ENCODE measurements at places on chromosomes 11 and 22.

- no peak for DNase-seq
Measured at GRCh38 chr11:62143727-62144126, 19.9 kb downstream of the INCENP start.

DNA sequence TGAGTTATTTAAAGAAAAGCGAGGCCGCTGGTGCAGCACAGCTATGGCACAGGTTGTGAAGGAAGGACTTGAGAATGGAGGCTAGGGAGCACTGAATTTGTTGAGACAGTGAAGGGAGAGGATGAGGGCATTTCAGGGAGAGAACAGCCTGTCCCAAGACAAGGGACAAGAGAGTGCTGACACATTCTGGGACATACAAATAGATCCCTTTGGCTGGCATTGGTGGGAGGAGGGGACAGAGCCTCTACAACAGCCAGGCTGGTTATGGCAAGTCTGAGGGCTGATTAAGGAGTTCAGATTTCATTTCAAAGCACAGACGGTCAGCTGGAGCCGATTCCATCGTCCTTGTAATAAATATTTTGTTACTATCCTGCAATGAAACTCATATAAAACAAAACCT lies 1.7 kb upstream of the SLC29A2 start:
- DNase-seq, result no peak

DNA sequence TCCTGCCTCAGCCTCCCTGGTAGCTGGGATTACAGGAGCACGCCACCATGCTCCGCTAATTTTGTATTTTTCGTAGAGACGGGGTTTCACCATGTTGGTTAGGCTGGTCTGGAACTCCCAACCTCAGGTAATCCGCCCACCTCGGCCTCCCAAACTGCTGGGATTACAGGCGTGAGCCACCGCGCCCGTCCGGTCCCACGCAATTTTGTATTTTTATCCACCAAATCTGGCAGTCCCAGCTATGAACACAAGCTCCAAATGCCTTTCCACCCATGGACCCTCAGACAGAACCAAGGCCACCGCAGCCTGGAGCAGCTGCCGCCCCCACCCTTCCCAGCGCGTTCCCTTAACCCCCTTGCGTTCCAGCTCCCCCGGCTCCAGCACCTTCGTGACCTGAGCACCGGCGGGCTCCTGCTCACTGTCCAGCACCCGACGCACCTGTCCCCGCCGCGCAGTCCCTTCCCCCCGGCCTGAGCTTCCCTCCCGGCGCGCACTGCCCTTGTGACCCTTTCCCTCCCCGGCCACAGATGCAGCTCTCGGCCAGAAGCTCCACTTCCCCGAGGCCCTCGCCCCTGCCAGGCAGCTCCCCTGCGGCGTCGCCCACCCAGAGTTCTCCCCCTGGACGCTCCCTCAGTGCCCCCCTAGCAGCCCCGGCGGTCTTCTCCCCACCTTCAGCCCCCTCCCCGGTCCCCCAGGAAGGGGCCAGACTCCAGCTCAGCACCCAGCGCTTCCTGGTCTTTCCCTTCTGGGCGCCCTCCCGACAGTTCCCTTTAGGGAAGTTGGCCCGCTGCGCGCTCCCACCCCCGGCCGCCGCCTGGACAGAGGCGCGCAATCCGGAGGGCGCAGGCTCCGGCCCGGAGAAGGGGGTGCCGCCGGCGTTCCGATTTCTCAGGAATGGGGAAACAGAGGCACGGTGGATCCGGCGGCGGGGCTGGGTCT lies 5.6 kb upstream of the ZBED4 start:
- no peak for DNase-seq

- peak; percentile 85 for DNase-seq
Measured at GRCh38 chr11:69511358-69512055, 30.0 kb downstream of the LINC01488 start.

DNA sequence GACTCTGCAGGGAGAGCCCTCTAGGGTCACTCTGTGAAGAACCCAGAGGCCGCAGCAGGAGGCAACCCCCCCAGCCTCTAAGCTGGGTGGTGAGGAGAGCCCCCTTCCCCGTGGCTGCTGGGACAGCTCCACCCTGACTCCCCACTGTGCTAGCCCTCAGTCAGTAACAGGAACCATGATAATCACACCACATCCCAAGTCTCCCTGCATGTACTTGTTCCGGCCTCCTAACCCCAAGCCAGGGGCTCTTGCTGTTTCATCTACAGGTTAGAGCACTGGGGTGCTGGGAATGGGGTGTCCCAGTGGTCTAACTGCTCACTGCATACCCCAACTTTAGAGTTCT lies 26.9 kb downstream of the ARVCF start:
- DNase-seq, result no peak

- DNase-seq, result peak; percentile 58
Measured at GRCh38 chr22:40070701-40071100, 75.9 kb downstream of the FAM83F start.

- DNase-seq, result peak; percentile 30
Measured at GRCh38 chr11:73520353-73521061, 77.4 kb downstream of the FAM168A start.

DNA sequence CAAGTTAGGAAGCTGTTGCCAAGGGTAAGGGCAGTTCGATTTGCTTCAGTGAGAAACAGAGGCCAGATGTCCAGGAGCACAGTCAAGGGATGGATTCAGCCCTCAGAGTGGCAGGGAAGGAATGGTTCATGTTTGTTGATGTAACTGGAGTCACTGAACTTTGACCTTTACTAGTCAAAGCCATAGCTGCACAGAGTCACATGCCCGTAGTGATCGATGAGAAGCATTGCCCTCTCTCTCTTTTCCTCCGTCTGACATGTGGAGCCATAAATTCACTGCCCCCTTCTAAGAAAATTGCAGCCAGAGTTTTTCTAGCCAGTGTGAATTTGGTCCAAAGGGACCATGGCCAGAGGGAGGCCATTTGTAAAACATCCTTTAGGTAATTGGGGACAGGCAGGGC lies 124.1 kb upstream of the MTNR1B start:
- no peak for DNase-seq

DNA sequence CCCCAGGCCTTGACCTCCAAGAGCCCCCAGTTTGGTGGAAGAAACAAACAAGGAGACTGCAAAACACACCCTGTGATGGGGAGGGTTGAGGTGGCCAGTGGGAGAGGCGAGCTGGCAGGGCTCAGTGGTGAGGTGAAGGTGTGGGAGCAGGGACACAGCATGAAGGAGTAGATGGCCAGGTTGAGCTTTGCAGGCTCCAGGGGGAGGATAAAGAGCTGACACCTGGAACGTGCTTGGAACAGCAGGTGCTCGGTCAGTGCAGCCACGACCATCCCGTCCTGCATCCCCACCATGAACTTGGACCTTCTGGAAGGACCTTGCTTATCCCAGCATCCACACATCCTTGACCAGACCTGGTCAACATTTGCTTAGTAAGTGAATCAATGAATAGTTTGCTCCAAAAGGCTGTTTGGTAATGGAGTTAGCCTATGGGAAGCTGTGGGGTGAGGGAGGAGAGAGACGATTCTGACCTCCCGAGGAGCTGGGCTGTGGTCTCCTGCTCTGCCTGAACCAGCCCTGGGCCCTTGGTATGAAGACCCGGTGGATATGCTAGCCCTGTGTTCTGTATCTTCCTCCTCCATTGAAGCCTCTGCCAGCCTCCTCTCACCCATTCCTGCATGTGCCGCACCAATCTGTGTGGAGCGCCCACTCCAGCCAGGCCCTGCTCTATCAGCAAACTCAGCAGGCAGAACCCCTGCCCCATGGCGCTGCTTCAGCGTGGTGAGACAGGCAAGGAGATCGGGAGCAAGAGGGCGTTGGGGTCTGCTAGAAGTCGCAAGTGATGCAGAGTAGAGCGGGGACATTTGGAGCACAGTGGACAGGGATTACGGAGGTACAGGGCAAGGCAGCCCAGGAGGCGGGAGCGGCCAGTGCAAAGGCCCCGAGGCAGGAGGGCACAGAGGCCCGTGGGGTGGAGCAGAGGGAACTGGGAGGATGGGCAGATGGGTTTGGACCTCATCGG lies 9.9 kb downstream of the LINC01488 start:
- DNase-seq, result no peak

- DNase-seq, result no peak
Measured at GRCh38 chr22:39597236-39597869, 26.8 kb downstream of the CACNA1I start.

- no peak for DNase-seq
Measured at GRCh38 chr11:27387362-27387761, 24.3 kb upstream of the CCDC34 start.

GRCh38 chr11:115199481-115200069 lies 304.6 kb downstream of the CADM1 start:
- DNase-seq, result peak; percentile 87

GRCh38 chr11:111500481-111500880 lies 11.7 kb downstream of the BTG4 start:
- no peak for DNase-seq

DNA sequence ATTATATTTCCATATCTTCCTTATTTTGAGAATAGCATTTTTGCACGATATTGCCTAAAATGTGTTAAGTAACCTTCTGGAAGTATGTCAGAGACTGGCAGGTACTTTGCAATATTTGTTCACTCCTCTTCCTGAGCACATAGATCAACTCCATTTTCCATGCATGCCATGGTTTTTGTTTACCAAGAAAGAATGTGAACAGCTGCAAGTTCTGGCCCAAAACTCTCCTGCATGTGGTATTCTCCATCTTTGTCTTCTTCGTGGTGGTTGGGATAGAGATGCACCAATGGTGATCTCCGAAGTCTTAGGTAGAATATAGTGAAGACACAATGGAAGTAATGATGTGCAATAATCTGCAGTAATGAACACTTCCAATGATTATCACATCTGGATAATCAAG lies 2241.0 kb upstream of the RAG2 start:
- DNase-seq, result no peak

DNA sequence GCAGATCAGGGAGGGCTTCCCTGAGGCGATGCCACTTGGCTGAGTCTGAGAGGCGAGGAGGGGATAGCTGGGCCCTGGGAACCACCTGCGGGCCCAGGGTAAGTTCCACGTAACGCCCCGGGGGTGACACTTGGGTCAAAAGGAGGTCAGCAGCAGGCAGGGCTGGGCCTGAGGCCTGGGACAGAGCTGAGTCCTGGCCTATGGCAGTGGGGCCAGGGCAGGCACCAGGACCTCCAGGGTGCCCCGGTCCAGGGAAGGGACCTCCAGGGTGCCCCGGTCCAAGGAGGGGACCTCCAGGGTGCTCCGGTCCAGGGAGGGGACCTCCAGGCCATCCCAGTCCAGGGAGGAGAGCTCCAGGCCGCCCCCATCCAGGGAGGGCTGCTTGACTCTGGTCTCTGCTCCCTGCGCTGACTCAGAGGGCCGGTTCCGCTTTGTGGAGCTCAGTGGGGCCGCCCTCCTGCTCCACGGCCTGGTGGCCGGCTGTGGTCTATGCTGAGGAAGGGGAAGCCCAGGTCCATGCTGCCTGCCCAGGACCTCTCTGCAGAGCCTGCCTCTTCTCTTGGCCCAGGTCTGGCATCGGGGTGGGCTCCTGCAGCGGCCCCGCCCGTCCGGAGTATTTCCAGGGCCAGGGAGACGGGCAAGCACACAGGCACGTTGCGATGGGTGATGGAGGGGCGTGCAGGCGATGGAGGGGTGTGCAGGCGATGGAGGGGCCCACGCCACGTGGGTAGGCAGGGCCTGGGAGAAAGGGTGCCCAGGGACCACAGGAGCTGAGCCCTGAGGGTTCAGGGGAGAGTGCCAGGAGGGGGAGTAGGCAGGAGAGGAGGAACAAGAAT lies 19.5 kb upstream of the WNT7B start:
- DNase-seq, result peak; percentile 57

GRCh38 chr11:35923452-35923851 lies 20.4 kb upstream of the LDLRAD3 start:
- no peak for DNase-seq

DNA sequence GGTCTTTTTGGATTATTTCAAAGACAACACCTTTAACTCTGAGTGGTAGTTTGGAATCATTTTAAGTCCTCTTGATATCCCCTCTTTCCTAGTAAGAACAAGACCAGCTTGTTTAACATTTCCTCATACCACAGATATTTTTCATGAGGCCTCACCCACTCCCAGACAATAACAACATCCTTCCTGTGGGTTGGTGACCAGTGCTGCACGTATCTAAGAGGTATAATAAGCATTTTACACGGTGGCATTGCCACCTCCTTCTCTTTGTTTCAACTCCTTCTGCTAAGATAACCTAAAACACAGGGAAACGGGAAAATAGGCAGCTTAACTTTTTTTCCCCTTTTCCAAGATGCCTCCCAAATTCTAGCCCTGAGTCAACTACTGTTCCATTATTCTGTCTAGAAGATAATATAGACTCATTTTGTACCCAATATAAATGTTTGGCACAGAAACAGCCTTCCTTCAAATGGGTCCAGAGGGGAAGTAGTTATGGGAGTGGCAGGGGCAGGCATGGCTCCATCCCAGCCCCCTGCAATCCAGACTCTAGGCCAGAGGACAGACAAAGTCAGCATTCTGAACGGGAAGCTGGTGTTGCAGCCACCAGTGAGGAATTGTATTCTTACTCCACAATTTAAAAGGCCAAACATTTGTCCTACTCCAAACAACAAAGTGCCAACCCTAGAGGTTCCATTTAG lies 28.5 kb downstream of the MAML2 start:
- DNase-seq, result peak; percentile 77

GRCh38 chr11:64342869-64343745 lies 3.1 kb downstream of the CCDC88B start:
- no peak for DNase-seq

DNA sequence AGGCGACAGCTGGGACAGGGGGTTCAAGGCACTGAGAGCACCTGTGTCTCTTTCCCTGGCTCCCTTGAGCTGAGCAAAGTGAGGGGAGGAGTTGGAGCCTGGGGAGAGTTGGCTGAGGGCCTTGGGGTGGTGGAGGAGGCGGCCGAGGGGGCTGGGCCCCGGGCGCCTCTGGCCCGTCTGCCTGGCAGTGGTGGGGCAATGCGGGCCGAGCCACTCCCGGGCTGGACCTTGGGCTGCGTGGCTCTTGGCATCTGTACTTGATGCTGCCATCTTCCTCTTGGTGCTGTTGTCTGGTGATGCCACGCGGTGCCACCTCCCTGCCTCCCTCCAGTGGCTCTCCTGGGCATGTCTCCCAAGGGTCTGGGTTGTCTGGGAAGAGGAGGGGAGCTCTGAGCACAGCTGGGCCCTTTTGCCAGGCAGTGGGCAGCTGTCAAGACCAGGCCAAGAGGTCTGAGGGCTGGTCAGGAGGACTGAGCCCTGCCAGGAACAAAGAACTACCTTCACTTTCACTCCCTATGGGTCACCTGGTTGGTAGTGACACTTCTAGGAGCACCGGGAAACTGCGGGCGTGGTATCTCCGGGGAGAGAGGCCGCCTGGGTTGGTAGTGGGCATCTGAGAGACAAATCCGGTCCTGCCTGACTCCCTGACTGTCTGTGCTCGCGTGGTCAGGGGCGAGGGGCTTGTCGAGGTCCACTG lies 1.3 kb downstream of the GRIK4 start:
- no peak for DNase-seq

- DNase-seq, result no peak
Measured at GRCh38 chr22:33440756-33441155, 382.6 kb upstream of the SYN3 start.

- DNase-seq, result no peak
Measured at GRCh38 chr11:65067446-65067845, 9.1 kb upstream of the NAALADL1 start.

- DNase-seq, result no peak
Measured at GRCh38 chr22:22938672-22939587, 51.3 kb downstream of the IGLL5 start.

GRCh38 chr11:118124929-118125535 lies 27.6 kb downstream of the SCN4B start:
- DNase-seq, result no peak
